Upper lobe of left lung (tissue), 6 donors: ENCODE measurements at places on chromosomes 16 and 17. TPM values are rescaled to one million over a fixed set of nuclear protein-coding genes. Genes with fewer than 3 reads are reported as not detected.

GRCh38 chr16:47316442-47317015, 144.3 kb downstream of the ITFG1 start:
- DNase-seq = no peak

GRCh38 chr17:16254773-16255400, 37.9 kb downstream of the PIGL start:
- no peak for DNase-seq

DNA sequence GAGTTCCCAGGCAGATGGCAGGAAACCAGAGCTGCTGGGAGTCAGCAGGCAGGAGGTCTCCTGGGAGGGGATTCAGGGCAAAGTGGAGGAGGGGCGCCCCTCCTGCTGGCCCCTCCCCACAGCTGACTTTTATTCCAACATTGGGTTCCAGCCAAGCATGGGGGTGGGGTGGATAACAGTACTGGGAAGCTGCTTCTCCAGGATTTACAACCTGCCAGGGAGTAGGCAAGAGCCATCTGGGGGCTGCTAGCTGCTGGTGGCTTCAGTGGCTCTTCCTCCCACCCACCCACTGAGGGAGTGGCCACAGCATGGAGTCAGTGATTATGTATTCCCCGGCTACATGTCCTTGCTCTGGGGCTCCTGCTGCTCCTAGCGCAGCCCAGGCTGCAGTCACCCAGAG, 36.8 kb downstream of the TMEM132E start:
- DNase-seq = no peak

TANC2 gene
- 109 TPM for total RNA-seq

GRCh38 chr17:1485423-1486376, 6.8 kb downstream of the MYO1C start:
- DNase-seq = peak; percentile 72

ZFP3 gene
- total RNA-seq = 4.2 TPM

DNA sequence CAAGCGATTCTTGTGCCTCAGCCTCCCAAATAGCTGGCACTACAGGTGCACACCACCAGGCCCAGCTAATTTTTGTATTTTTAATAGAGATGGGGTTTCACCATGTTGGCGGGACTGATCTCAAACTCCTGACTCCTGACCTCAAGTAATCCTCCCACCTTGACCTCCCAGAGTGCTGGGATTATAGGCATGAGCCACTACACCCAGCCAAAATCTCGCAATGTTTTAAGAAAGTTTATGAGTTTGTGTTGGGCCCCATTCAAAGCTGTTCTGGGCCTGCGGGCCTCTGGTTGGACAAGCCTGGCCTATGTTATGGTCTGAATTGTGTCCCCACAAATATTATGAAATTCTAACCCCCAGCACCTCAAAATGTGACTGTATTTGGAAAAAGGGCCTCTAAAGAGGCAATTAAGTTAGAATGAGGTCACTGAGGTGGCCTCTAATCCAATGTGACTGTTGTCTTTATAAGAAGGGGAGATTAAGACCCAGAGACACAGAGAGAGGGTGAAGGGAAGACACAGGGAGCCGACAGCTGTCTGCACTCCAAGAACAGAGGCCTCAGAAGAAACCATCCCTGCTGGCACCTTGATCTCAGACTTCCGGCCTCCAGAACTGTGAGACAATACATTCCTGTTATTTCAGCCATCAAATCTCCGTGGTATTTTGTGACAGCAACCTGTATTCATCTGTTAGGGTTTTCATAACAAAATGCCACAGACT, 469.9 kb downstream of the HS3ST4 start:
- no peak for DNase-seq
